ENCODE measurements at places on chromosomes 4 and X.
A peak's percentile ranks its signal among the peaks of the same experiment; 100 is the strongest.

- DNase-seq = no peak
These were observed 973.9 kb upstream of the POU3F4 start for GRCh38 chrX:82534086-82534597.

DNA sequence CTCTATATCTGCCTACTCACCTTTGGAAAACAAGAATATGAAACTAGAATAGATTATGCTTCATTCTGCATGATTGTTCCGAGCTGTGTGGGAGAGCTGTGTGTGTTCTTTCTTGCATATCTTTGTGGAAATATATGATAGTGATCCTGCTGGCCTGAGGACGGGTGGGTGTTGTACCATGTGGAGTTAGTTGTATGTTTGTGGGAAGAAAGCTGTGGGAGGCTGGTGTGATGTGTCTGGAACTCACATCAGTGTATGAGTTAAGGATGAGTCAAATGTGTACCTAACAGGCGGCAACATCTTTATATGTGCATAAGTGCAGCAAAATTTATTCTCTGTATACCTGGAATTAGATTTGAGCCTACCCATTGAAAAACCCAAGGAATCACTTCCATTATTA, 208.1 kb upstream of the ADGRL3 start:
- peak; percentile 11 for DNase-seq

GRCh38 chrX:103311399-103311780, 600 bp upstream of the BEX2 start:
- no peak for DNase-seq

DNA sequence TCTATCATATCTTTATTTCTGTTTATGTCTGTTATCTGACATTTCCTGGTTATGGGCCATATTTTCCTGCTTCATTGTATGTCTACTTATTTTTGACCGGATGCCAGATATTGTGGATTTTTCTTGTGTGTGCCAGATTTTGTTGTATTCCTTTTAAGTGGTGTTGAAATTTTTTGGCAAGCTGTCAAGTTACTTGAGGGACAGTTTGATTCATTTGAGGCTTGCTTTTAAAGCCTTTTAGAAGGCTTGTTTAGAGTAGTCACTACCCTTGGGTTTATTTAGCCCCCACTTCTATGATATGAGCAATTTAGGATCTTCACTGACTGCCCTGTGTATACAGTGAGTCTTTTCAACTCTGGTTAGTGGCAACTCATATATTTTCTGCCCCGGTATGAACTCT, 29.2 kb upstream of the NPY2R start:
- no peak for DNase-seq

DNA sequence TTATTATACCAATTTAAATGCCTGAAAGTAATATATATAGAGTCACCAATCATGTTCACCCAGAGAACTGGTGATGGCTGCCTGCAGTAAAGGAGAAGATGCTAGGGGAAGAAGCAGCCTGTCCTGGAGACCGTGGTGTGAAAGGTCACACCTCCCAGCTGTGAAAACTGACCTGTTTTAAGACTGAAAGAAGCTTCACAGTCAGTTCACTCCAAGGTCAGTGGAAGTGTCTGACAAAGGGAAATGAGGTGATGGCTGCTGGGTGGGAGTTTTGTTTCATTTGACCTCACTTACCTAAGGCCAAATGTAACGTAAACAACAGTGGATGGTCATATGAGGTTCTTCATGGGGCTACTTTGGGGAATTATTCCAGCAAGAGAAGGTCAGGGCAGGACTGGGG, 352.1 kb upstream of the GATB start:
- DNase-seq = no peak

DNA sequence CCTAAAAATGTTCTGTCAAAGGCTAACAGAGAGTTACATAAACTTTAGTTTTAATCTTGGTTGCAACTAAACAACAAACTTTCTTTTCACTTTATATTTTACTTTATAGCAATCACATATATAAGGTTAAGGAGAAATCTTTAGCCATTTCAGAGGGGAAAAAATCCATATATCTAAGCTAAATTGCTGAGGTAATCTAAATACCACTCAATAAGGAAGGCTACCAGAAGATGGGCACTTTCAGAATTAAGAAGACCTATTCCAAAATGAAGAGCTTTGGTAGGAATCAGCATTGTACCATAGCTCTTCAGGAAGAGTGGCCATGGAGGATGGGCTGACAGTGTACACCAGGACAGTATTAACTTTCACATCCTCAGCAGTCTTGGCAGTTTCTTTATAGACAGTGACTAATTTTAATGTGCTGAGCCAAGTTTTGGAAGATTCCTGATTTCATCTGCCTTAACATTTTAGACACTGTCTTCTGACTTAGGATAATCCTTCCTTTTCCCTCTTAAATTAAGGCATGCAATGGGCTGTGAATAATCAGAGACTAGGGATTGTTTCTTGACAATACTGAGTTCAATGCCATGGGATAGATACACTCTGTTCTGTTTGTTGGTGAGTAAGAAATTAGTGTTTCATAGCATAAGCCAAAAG, 7.1 kb downstream of the FAT4 start:
- DNase-seq = peak; percentile 76

- no peak for DNase-seq
These were observed 5.7 kb downstream of the RAB40A start for GRCh38 chrX:103513476-103514108.

GRCh38 chrX:32408389-32408788, 803.0 kb downstream of the DMD start:
- no peak for DNase-seq

DNA sequence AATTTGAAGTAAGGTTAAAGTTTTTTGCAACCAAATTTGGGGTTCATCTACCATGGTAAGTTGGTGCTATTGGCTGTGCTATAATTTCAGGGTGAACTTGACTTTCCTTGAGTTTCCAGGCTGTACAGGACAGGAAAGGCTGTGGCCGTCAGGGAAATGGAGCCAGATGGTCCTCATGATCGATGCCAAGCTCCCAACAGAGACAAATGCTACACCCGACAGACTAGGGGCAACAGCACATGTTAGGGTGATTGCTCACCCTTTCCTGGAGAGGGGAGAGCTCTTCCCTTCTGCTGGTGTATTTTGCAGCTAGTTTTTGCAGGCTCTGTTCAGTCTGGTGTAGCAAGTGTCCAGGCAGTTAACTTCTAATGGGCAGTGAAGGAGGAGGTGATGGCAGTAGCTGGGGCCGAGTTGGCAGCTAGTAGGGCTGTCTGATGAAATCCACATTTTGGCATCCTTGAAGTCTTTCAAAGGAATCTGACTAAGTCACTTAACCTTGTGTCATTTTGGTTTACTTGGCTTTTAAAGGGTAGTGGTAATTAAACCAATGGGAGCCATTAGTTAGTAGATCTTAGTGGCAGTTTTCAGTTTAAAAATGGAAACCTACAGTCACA, 47.8 kb downstream of the GAB1 start:
- no peak for DNase-seq
